ENCODE measurements at places on chromosomes 4 and X.
A peak's percentile ranks its signal among the peaks of the same experiment; 100 is the strongest.

GRCh38 chrX:97867266-97867665 lies 983.6 kb downstream of the RPA4 start:
- no peak for DNase-seq

DNA sequence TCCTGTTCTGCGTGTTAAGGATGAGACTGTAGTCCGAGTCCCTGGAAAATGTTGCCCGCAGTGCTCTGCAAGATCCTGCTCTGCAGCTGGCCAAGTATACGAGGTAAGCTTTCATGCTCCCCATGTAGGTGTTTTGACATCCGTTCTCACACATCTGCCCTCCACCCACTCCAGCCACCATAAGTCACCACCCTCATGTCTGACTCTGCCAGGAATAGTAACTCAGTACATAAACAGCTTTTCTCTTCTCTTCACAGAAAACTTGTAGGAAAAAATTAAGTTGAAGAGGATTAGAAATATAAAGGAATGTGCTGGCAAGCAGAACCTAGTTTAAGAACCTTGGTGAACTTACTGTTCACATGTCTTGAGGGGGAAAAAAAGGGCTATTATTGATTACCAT lies 207.9 kb downstream of the FRAS1 start:
- DNase-seq, result no peak

DNA sequence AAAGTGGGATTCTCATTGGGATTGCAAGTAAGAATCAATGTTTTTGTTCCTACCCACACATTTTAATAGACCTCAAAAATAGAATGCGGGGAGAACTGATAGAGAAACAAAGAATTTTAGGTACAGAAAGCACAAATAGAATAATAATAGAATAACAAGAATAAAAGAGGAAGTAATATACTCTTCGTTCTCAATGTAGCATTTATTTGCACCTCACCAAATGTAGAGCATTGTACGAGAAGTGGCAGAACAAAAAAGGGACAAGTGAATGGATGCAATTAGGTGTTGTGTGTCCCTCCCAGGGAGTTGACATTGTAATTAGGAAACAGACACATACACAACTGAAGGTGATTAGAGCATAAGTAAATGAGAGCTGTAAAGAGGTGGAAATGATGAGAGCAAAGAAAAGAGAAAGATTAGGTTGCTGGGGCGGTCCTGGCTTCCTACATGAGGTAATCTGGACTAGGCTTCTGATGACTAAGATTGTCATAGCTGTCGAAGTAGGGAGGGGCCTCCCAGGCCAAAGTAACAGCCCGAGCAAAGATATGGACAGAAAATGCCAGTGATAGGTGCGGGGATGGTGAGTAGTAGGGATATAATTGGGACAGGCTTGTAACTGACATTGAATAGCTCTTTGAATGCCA lies 10.4 kb downstream of the RAB9A start:
- DNase-seq, result no peak

DNA sequence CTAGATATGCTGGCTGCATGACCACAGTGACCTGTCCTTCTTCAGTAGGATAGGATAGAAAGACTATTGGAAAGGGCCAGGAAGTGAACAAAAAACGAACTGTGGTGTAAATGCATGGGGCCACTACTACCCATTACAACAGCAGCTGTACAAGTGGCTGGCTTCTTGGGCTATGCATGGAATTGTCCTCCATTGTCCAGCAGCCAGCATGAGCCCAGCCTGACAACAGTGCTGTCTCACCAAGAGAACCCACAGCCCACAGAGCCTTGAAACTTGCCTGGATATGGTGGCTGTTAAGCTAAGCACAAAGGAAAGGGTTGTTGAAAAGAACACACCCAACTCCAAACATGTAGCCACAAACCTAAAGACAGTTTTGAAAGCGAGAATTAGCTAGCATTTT lies 330.2 kb upstream of the F9 start:
- DNase-seq, result no peak

GRCh38 chr4:75724066-75724866 lies at the start of gene USO1:
USO1 (plus strand) TSS chr4:75724577; CDS start chr4:75724820, 243 bp downstream.
- peak; percentile 95 for DNase-seq

DNA sequence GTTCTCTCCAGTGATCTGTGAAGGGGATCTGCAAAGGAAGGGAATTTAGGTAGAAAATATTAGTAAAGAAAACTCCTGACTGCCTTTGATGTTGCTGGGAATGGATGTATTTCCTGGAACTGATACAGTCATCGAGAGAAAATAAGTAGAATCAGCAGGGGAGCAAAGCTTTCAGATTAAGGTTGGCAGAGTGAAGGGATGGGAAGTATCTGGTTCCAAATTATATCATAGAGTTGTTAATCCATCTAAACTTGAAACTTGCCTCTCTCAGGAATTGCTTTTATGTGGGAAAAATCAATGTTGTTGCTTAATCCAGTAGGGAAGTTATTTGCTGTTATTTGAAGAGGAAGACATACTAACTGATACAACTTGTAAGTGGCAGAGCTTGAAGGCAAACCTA lies 19.3 kb downstream of the EPHA5 start:
- no peak for DNase-seq

GRCh38 chr4:86141161-86141560 lies 218.7 kb downstream of the MAPK10 start:
- no peak for DNase-seq

DNA sequence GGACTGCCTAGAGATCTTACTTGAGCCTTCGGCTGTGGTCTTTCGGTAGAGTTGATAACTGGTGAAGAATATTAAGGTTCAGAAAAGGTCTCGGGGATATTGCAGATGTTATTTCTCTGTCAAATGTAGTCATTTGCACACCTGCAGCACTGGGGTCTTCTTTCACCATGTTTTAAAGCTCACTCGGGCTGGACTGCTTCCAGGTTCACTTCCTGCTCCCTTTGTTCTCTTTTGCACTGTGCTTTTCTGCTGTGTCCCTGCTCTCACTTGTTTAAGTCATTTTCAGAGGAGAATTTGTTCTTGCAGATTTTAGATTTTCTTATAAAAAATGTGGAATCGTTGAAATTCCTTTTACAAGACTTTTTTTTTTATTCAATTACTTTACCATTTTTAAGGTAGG lies 68.5 kb downstream of the BMPR1B start:
- no peak for DNase-seq

All from SW480 (cell line).